ENCODE measurements at places on chromosomes 1 and 21.

DNA sequence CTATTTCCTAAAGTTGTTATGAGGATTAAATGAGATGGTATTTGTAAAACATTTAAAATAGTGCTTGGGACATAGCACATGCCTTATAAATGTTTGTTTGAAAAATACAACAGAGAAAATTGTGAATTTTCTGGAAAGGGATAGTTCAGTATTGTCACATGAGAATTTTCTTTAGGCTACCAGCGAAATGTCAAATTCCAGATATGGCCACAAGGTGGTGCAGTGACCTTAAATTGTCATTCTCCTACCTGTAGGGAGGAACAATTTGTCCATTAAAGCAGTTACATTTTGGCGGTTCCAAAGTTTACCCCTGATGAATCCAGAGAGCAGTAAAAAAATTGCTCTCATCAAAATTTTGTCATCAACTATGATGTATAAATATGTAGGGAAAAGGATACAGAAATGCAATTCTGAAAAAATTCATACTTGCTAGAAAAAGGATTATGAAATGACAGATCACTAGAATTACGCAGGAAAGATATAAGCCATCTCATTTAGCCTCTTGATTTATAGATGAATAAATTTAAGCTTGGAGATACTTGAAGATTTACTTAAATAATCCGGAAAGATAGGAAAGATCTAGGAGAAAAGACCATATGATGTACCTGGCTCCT, 50.2 kb upstream of the TSHB start:
- no peak for DNase-seq

GRCh38 chr1:92826792-92827191, 5.0 kb upstream of the RPL5 start:
- no peak for DNase-seq

GRCh38 chr1:222970711-222971110, 155.9 kb downstream of the DISP1 start:
- DNase-seq, result no peak

DNA sequence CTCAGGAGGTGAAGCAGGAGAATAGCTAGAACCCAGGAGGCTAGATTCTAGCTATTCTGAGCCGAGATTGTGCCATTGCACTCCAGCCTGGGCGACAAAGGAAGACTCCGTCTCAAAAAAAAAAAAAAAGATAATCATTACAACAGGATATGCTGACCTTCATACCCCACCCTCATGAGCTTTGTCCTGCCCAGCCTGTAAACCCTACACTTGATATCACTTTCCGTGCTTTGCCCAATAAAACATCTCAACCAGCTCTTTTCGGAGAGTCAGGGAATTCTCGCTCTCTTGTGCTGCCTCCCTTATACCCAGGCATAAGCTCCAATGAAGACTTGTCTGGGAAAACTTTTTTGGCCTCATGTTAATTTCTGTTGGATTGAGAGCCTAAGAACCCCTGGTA, 1.5 kb upstream of the TRNAU1AP start:
- no peak for DNase-seq

DNA sequence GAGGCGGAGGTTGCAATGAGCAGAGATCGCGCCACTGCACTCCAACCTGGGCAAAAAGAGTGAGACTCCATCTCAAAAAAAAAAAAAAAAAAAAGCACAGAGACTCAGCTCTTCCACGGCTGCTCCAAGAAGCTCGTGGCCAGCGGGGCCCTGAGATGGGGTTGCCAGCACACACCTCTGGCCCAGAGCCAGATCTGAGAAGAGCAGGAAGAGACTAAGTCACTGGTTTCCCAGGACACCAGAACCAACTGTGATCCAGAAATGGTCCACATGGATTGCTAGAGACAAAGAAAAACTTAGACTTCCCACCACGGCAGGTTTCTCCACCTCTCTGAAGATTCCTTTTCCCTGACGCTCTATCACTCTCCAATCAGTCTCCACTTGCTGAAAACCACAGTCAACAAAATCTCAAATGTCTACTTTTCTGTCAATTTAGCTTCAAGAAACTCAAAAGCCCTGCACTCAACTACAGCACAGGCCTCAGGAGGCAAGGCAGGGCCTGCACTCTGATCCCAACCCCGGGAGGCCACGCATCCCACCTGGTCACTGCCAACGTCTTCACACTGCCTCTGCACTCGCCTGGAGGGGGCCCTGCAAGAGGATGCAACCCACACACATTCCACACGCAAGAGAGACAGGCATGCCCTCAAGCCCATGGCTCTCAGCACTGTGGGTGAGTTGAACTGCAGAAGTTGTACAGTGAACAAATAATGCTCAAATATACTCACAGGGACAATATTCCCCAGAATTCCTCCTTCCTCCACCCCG, 79.0 kb downstream of the NPHP4 start:
- DNase-seq, result no peak

DNA sequence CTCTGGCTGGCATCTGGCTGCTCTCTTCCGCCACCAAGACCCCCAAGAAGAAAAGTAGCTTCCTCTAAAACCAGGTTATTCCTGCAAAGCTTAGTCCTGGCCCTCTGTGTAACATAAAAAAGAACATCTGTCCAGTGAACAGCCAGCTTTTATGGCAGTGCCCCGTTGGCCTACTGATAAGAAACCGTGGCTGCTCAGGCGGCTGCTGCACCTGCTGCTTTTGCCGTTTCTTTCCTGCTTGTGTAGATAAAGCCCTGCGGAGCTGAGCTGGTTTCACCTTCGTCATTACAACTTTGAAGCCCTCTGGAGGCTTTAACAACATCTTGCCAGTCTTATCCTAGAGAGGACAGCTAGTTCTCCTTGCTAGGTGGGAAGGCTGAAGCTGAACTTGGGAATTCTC, 20.5 kb downstream of the ELAPOR1 start:
- no peak for DNase-seq

GRCh38 chr1:230578616-230579015, 63.7 kb upstream of the COG2 start:
- no peak for DNase-seq

- no peak for DNase-seq
These were observed 107.1 kb downstream of the SPSB1 start for GRCh38 chr1:9399510-9400424.

DNA sequence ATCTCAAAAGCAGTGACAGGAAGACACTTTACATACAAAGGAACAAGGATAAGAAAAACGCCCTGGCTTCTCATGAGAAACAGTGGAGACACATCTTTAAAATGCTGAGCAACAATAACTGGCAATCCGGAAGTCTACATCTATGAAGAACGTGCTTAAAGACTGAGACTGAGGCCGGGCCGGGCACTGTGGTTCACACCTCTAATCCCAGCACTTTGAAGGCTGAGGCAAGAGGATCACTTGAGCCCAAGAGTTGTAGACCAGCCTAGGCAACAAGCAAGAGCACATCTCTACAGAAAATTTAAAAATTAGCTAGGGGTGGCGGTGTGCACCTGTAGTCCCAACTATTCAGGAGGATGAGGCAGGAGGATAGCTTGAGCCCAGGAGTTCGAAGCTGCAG, 2.1 kb upstream of the KRTAP12-1 start:
- no peak for DNase-seq

DNA sequence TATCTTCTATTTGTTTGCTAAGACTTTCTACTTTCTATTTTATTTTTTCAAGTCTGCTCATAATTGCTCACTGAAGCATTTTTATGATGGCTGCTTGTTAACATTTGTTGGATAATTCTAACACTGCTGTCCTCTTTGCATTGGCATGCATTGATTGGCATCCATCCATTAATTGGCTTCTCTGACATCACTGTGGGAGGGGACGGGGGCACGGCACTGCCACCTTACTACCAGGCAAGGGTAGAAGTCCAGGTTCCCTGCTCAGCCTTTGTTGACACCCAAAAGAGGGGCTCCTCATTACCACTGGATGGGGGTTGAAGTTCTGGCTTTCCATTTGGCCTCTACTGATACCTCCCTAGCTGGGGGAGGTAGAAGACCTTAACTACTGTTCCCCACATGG, 11.5 kb upstream of the ABCG1 start:
- no peak for DNase-seq

DNA sequence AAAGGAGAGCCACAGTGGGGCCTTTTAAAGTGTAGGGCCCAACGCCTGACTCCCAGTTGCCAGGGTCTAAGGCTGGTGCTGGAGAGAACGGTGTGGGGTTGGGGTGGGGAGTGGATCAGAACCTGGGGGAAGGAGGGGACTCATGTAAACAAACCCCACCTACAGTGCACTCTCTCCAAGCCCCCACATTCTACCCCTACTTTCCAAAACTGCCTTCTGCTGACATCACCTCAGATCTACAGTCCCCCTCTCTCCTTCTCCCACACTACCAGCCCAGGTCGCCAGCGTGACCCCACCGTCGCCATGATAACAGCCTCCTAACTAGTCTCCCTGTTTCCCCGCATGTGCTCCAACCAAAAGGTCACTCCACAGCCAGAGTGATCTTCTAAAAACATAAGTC, 26.6 kb downstream of the TNNT2 start:
- no peak for DNase-seq

DNA sequence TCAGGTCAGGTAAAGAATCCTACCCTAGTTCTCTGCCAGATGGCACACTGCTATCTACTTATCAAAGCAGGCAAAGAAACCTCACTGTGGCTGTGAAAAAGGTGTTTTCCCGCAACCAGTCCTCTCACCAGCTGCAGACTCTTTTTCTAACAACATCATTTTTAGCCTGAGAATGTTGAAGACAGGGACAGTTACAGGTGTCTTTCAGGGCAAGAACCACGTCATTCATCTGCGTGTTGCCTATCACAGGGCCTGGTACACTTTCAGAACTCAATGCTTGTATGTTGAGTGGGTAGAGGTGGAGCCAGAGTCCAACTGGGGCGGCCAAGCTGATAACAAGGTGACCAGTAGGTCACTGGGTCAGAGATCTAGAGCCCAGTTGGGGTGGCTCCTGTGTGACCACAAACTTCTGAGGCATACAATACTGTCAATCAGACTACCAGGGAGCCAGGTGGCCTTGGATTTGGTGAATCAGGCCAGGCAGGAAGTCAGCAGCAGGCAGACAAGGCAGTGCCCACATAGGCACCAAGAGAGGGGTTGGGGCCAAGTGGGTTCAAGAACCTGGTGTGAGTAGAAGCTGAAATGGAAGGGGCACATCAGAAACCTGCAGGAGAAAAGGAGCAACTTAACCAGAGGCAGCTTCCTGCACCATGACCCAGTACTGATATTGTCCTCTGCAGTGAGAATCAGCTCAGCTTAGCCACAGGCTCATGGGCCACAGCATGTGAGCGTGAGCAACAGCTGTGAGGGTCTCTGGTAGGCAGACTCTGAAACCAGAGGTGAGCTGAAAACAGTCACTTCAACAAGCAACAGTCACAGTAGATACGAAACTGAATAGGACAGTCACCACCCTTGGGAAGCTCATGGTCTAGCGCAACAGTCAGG, 123.6 kb downstream of the DTL start:
- DNase-seq, result no peak

DNA sequence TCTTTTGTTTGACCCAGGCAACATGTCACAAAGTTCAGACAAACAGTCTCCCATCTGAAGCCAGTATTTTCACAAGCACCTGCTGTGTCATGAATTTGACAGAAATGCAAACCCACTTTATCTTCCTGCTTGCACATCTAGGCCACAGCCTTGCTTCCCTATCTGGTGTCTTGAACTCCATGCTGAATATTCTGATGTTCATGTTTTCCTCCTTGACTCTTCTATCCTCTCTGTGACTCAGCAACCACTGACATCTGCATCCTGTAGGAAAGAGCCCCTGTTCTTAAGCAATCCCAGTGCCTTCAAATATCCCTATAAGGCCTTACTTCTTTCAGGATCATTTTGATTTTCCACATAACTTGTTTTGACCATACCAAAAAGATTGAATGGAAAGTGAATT, 6.5 kb downstream of the CD55 start:
- DNase-seq, result no peak
